ENCODE measurements at places on chromosomes 6 and 20.

DNA sequence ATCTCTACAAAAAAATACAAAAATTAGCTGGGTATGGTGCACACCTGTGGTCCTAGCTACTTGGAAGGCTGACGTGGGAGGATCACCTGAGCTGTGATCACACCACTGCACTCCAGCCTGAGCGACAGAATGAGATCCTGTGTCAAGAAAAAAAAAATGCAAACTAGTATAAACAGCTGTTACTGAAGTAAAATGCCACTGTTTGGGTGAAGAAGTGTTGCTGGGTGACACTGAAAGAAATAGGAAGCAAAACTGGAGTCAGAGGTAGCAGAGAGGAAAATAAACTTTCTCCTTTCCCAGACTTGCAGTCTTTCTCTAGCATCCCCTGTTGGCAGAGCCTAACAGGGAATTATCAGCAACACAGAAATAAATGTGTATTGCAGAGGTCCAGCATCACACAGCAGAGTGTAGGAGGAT, 241.2 kb upstream of the PREP start:
- DNase-seq = no peak

GRCh38 chr6:130893277-130893676, 66.1 kb downstream of the SMLR1 start:
- DNase-seq = no peak

DNA sequence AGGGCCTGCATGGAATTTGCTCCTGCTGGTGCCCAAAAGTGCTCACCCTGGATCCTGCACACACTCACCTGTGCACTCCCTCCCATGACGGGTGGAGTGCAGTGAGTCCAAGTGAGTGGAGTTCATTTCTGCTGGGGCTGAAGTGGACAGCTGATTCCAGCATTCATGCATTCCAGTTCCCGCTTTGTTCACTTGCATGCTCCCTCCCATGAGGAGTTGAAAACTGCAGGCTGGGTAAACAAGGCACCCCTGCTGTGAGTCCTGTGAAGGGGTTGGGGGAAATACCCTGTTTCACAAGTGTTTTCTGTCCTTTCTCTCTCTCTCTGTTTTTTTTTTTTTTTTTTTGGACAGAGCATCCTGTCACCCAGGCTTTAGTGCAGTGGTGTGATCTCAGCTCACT, 454.1 kb upstream of the NOX3 start:
- DNase-seq = no peak

GRCh38 chr6:51793393-51793792, 294.0 kb downstream of the PKHD1 start:
- no peak for DNase-seq

DNA sequence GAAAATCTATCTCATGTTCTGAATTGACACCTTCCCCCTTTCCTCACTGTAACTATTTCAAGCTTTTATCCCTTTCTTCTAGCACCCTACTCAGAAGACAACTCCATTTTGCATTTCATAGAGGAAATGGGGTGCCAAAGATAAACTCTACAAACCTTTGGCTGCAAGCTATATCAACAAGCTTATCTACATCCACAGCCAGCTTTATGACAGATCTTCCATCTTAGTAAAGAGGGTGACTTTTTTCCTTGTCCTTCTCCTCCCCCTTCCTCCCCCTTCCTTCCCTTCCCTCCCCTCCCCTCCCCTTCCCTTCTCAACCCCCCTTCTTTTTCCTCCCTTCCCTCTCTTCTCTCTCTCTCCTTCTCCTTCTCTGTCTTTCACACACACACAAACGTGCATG, 58.0 kb upstream of the OLIG3 start:
- DNase-seq = no peak

- DNase-seq = no peak
Measured at GRCh38 chr6:114430534-114431124, 87.8 kb upstream of the HS3ST5 start.

Data from GM04503 (cell line).